Right lung (tissue), 10 donors: ENCODE measurements at places on chromosomes 13 and 19. TPM values are rescaled to one million over a fixed set of nuclear protein-coding genes. Genes with fewer than 3 reads are reported as not detected.
A peak's percentile ranks its signal among the peaks of the same experiment; 100 is the strongest.

The ELAVL3 gene
- 0.05 TPM for polyA plus RNA-seq

- DNase-seq = no peak
These were observed 30.4 kb downstream of the DHRS12 start for GRCh38 chr13:51773515-51773914.

DNA sequence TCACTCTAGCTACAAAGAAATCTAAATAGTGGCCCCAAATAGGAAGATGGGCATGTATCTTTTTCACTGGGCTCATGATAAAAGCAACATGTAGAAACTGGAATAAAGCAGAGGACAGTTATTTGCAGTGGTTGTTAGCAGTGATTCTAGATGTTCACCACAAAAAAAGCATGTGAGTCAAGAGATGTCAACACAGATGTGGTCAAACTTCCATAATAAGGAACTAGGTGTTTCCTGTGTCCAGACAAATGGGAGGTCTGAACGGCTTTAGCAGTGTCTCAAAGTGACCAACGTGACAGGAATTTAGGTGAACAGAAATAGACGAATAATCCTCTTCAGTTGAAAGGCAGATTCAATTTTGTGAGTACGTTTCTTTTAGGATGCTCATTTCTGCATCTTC is 162.7 kb downstream of the TBC1D4 start:
- DNase-seq = no peak

GRCh38 chr13:72141855-72142519 is 275.0 kb upstream of the DACH1 start:
- DNase-seq = peak; percentile 35

- peak; percentile 27 for DNase-seq
These were observed 257.4 kb downstream of the TDRD3 start for GRCh38 chr13:60654415-60654814.
